Hepatocyte (in vitro differentiated cells): ENCODE measurements at places on chromosomes 1 and 21. TPM values are rescaled to one million over a fixed set of nuclear protein-coding genes. Genes with fewer than 3 reads are reported as not detected.

The LCE1F gene
- not detected in 2 replicates for polyA plus RNA-seq

The PGD gene
- 98.7 and 103 TPM in 2 replicates for polyA plus RNA-seq

DNA sequence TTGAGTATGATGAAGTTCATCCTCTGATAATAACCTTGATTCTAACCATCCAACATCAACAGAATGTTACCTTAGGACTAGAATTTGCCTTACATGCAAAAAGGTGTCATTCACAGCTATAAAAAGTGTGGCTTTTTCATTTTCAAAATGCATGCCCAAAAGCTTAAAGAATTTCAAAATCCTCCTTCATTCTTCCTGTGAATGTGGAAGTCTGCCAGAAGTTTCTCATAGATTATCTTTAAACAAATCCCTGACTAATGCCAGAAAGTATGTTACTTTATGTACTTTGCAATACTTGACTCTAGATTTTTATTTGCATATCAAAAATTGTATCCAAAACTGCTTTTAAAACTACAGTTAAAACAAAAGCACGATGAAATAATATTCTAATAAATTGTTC lies 270.6 kb upstream of the ZRANB2 start:
- no peak for DNase-seq

DNA sequence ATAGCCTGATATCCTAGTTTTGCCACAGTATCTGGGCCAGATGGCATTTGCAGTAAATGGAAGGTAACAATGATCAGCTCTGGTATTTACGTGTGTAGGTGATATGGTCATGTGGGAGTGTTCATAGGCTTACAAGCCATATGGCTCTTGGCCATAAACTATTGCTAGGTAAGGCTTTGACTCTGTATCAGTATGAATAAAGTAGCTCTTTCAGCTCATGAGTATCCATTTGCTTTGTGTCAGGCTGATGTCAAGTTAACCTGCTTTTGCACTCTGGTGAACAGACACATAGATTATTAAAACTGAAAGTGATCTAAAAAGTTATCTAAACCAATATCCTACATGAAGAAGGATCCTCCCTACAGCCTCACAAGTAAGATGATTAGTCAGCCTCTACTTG lies 69.0 kb downstream of the DDR2 start:
- DNase-seq: no peak

- no peak for DNase-seq
Observed at GRCh38 chr1:28341591-28341990, 12.8 kb downstream of the MED18 start.

The CFHR5 gene
- 0.36 TPM in 1 of 2 replicates, not detected in the other for polyA plus RNA-seq

DNA sequence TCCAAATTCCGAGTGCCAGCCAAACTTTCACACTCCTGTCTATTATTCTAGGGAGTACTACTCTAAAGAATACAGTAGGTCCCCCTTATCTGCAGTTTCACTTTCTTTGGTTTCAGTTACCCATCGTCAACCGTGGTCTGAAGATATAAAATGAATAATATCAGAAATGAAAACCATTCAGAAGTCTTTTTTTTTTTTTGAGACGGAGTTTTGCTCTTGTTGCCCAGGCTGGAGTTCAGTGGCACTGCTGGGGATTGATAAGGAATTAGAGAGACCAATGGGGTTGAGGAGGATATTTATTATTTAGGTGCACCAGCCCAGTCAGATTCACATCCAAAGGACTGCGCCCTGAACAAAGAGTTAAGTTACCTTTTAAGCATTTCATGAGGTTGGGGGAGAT lies 52.9 kb upstream of the SRSF10 start:
- DNase-seq: no peak

- DNase-seq: no peak
Observed at GRCh38 chr1:75328691-75329090, 194.5 kb downstream of the LHX8 start.

- no peak for DNase-seq
Observed at GRCh38 chr21:25967901-25968438, 202.6 kb downstream of the APP start.

The PGLYRP3 gene
- polyA plus RNA-seq: not detected in 2 replicates

The NBPF20 gene
- 1.3 and 1.5 TPM in 2 replicates for polyA plus RNA-seq

The BTBD8 gene
- 2.4 TPM in 2 replicates for polyA plus RNA-seq

DNA sequence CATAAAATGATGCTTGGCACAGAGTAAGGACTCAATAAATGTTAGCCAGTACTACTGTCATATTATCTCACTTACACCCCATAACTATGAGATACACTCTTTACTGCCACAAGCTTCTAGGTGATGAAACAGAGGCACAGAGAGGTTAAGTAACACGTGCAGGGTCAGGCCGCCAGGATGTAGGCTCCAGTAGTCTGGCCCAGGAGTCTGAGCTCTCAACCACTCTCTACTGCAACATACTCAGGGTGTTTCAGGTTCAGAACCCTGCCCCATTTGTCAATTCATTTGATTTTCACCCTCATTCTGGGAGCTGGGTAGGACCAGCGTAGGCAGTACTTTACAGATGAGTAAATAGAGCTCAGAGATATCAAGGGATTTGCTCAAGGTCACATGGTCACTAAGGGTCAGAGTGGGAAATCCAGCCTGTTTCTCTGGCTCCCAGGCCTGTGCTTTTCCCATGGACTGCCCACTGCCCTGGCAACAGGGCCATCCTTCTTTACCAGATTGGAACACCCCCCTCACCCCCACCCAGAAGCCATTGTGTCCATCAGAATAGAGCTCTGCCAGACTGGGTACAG lies 21.2 kb downstream of the IQGAP3 start:
- DNase-seq: no peak

DNA sequence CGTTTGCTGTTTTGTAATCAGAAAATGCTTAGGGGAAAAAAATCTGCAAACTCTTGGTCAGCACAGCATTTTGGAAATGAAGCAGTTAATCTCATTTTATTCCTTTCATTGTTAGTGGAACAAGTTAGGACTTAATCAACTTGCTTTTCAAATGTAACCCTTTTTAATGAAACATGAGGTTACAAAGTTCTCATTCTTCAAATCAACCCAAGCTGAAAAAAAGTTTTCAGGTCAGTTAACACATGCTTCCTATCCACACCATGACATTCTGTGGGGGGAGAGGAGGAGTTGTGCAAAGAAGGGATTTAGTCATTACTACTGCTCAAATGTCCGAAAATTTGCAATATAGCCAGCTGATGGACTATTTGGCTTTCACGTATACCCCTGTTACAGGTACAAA lies 283.2 kb upstream of the LYPLAL1 start:
- no peak for DNase-seq

The SMIM1 gene
- 116 and 118 TPM in 2 replicates for polyA plus RNA-seq

The ANKRD35 gene
- polyA plus RNA-seq: 2.2 and 2.4 TPM in 2 replicates

DNA sequence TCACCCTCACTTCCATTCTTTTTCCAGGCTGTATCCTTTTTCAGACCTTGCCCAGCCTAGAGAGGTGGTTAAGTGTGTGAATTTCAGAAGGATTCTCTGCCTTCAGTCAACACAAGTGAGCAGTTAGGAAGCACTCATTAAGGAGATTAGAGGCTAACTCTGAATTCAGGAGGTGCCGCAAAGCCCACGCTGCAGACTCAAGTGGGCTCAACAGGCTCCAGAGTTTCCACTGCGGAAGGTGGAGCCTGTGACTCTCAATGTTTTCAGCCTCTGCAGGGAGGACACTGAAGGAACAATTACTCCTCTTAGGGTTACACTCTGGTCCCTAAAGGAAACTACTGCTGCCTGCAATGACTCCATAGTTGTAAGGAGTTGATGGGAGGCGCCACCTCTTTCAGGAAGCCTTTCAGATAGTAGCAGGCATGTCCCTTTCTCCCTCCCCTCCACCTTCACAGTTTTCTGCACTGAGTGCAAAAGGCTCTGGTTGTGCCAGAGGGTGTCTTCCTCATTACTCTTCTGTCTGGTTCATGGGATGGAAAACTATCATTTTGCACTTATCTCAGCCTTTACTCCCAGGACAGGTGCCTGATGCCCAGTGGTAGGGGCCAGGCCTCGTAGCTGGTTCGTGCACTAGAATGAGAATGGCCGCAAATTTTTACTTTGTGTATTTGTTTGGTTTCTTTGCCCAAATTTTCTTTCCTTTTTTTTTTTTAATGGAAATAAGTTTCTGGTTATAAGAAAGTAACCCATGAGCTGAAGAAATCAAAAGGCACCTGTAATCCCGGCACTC lies 55.2 kb upstream of the SELENON start:
- no peak for DNase-seq

The S100B gene
- not detected in 2 replicates for polyA plus RNA-seq

The KCNE1 gene
- 0.48 and 1.3 TPM in 2 replicates for polyA plus RNA-seq

- no peak for DNase-seq
Observed at GRCh38 chr1:98177751-98178150, 256.9 kb upstream of the DPYD start.

The SELL gene
- 1.1 and 2.2 TPM in 2 replicates for polyA plus RNA-seq

- DNase-seq: no peak
Observed at GRCh38 chr21:32364387-32364786, 28.4 kb downstream of the URB1 start.

The ABCA4 gene
- polyA plus RNA-seq: 1.4 and 2.1 TPM in 2 replicates
